ENCODE measurements at places on chromosomes 7 and 10.

DNA sequence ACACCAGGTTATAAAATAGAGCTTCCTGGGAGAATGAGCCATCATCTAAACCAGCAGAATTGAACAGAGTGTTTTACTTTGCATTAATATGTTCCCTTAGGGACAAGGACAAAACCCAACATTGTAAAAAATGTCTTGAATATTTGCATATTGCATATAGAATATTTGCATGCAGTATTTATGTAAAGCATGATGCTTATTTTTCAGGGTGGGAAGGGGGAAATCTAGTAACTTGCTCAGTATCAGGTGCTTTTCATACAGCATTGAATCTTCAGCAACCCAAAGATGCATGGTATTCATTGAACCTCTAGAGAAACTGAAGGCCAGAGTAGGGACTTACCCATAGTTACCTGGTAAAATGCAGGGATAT, 409.2 kb upstream of the ZMIZ1 start:
- DNase-seq, result no peak

DNA sequence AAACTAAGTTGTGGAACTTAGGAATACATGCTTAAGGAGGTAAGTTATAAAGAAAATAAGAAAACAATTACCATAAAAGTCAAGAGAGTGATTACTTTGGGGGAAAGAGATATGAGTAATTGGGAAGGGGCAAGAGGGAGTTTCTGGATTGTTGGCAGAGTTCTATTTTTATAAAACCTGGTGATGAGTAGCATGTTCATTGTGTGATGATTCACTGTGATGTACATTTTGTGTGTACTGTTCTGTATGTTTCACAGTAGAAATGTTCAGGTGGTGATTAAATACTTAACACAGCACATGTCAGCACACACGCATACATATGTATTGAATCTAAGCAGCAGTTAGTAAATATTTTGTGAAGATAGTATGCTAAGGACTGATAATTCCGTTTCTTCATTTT, 9.7 kb upstream of the OIT3 start:
- DNase-seq, result no peak

DNA sequence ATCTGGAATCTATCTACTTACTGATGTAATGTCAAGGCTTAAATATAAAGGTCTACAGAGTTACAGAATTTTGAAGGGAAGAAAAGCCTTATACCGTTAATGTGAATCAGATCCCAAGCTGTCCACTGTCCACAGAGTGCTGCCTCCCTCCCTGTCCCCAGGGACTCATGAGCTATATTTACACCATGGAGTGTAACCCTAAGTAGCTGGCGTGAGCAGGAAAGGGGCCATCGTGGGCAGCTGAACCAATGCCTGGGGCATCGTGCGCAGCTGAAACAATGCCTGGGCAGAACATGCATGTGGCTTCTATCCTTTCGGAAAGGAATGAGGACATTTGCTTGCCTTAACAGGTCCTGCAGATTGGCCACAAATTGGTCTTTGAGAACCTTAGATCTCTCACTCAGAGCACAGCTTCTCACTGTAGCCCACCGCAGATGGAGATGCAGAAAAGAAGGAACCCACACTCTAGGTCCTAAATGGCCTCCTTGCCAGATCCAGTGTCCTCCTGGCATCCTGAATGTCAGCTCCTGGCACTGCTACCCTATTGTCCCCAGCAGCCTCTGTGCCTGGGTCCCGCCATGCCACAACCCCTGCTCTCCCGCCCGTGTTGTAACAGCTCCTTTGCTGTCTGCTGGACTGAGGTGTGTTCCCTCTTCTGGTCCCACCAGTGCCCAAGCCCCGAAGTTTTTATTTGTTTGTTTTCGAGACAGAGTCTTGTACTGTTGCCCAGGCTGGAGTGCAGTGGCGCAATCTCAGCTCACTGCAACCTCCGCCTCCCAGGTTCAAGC, 30.3 kb downstream of the CCDC3 start:
- no peak for DNase-seq

- peak; percentile 89 for DNase-seq
Measured at GRCh38 chr10:44801383-44802327, 109.5 kb upstream of the TMEM72 start.

DNA sequence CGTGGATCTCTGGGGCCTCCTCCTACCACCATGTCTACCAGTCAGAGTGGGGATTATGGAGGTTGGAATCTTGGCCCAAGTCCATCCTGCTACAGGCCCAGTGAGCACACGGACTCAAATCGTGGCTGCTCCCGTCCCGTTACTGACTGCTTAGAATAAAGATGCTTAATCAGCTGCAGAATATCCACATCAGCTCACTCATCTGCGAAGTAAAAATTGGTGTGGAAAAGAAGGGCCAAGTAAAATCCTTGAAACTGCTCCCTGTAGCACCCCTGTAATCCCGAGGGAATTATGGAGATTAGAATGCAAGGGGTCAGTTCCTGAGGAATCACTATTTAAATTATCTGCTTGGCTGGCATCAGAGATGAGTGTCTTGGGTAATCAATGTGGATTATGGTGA, 13.0 kb upstream of the HTR5A start:
- DNase-seq, result no peak

DNA sequence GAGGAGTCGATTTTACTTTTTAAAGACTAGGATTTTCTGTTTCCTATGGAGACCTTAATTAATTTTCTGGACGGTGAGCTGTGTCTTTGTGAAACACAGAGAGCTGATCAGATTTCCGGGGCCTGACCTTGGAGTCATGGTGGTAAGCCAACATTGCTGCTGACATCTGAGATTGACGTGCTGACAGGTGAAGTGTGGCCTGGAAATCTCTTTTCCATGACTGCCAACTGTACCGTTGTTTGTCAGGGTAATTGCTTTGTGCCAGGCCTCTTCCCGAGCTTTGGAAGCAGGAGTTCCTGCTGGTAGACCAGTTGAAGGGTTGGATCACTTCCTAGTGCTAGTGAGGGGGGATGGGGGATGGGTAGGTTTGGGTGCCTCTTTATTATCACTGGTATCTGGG, 71.2 kb downstream of the ADRA2A start:
- DNase-seq, result no peak

- no peak for DNase-seq
Measured at GRCh38 chr7:74023092-74023536, 4.9 kb upstream of the ELN start.

DNA sequence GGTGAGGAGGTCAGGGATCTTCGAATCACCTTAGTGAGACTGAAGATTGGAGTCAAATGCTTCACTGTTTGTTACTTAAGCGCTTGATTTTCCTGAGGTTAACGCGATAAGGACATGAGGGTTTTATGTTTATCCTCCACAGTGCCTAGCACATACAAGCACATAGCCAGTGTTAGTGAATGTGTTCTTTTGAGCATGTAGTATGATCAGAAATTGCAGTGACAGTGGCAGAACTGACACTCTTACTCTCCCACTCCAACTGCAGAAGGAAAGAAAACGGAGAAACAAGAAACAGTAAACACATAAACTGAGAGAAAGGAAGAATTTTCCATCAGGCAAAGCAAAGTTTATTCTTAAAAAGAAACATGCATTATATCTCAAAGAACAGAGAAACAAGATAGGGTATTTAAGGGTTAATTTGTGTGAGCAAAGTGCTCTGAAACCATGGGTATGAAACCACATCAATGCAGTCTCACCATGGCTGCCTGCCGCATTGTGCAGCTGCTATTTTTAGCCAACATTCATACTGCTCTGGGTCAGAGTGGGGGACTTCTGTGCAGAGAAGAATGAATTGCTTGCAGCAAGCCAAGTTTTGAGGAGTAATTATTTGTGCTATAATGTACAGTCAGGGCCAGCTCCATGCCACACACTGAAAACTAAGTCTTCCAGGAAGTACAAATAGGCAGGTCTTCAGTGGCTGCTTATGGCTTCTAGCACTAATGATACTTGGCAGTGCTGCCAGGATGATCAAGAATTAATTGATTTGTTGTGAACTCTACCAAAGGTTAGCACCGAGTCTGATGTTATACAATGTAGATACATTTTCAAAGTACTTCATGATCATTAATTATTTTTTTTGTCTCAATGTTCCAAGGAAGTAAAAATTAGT, 152.0 kb downstream of the MACC1 start:
- DNase-seq, result peak; percentile 49

- no peak for DNase-seq
Measured at GRCh38 chr10:88525371-88526069, 57.6 kb downstream of the RNLS start.

DNA sequence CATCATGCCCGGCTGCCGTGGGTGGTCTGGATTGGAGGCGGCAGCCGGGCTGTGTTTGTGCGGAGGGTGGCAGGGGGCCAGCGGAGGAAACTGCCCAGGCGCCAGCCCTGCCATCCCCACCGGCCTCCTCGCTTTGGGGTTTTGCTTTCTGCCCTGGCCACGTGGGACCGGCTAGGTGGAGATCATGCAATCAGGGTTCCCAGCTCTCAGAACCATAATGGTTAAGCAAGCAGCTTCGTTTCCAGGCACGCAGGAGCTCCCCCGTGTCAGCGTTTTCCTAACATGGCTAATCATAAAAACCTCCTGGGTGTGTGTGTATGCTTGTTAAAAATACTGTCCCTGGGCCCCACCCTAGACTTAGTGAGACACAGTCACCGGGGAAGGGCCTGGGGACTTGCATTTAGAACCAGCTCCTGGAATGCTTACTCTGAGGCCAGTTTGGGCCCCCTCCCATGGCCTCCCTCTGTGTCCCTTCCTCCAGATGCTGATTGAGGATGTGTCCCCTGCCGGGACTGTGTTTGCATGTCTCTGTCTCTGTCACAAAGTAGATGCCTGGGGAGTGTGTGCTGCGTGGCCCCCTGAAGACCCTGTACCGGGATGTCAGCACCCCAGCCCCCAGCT, 119.3 kb downstream of the CUX1 start:
- DNase-seq, result no peak

DNA sequence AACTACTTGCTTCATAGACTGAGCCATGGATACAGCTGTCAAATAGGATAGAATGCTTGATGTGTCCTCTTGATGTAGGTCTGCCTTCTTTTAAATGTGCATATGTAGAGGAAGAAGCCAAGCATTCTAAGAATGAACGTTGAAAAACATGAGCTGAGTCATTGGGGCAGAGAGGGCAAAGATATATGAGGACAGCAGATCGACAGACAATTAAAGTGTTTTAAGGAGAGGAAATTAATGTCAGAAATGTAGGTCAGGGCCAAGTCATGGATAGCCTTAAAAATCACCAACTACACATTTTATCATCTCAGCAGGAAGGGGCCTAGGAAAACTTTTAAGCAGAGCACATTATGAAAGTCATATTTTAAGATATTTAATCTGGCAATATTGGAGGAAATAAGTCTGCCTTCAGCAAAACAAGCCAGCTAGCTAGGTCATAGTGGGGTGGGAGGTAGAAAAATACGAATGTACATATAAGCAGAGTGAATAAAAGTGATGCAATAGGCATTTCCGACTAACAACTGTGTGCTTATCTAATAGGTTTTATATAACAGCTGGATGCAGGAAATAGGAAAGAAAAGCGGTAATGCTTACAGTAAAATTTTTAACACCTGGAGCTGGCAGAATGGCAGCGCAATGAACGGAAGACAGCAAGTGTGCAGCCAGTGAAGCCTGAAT, 638.3 kb upstream of the TPK1 start:
- DNase-seq, result no peak

DNA sequence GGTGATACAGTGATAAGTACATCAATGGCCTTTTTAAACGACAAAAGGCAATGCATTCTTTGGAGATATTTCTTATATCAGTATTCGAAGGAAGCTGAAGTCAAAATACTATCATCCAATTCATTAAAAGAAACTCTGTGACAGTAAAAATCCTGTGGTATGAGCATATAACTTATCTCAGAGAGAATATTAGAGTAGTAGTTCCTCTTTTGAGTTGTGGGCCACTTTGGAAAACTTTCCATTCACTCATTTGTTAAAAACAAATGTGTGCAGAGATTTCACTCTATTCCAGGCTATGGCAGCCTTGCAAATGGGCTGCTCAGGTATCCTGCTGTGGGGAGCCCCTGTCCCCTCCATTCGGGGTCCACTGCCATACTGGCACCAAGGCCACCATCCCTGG, 55.3 kb upstream of the ZNF438 start:
- no peak for DNase-seq

GRCh38 chr7:55344840-55345239, 20.3 kb upstream of the LANCL2 start:
- DNase-seq, result no peak

GRCh38 chr7:84042110-84042539, 152.5 kb downstream of the SEMA3A start:
- DNase-seq, result peak; percentile 79

GRCh38 chr10:109647627-109648026, 275.7 kb downstream of the XPNPEP1 start:
- no peak for DNase-seq

DNA sequence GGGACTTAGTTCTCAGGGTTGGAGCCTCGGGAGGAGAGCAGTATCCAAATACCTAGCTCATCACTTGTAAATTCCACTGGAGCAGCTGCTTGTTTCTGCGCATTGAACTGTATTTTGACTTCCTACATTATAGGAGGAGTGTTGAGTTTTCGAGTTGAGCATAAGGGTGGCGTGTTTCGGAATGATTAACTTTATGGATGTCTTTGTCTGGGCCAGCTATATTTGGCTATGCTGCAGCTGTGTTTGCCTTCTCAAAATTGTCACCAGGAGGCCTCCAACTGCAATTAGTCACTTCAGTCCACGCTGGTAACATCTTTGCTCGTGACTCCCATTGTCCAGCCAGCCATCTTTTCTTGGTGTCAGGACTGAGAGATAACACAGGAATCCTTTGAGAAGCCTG, 9.1 kb downstream of the CELF2 start:
- no peak for DNase-seq

GRCh38 chr7:13953368-13953767, 36.1 kb downstream of the ETV1 start:
- no peak for DNase-seq

DNA sequence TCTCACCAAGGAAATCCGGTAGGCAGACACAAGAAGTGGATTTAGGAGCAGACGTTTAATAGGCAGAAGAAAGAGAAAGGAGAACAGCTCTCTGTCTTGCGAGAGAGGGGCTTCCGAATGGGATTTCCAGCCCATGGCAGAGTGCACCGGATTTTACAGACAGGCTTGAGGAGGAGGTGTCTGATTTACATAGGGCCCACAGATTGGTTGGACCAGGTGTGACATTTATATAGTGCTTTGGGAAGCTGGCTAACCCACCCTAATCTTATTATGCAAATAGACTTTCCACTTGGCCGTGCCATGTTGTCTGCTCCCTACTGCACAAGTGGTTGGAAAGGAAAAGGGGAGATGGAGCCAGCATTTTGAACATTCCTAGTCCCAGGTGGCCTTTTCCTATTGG, 57.8 kb downstream of the ANKMY2 start:
- no peak for DNase-seq

GRCh38 chr10:61935077-61935476, 33.6 kb downstream of the ARID5B start:
- peak; percentile 23 for DNase-seq

DNA sequence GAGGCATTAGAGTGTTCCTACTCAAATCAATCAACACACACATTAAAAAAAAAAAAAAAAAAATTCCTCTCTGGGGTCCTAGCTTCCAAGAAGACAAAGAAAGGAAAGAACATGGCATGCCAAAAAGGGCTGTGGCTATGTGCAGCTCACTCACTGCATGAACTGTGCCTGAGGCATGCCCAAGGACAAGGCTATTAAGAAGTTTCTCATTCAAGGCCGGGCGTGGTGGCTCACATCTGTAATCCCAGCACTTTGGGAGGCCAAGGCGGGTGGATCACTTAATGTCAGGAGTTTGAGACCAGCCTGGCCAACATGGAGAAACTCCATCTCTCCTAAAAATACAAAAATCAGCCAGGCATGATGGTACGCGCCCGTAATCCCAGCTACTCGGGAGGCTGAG, 41.9 kb upstream of the PPP3CB start:
- DNase-seq, result no peak
